ENCODE measurements at places on chromosomes 7 and 10. TPM values are rescaled to one million over a fixed set of nuclear protein-coding genes. Genes with fewer than 3 reads are reported as not detected.

MRLN gene
- not detected for polyA plus RNA-seq

AGMO gene
- not detected for polyA plus RNA-seq

C10orf105 gene
- polyA plus RNA-seq, result not detected

DCLRE1A gene
- polyA plus RNA-seq, result 3.4 TPM

C10orf53 gene
- polyA plus RNA-seq, result not detected

AKR1D1 gene
- not detected for polyA plus RNA-seq

DNA sequence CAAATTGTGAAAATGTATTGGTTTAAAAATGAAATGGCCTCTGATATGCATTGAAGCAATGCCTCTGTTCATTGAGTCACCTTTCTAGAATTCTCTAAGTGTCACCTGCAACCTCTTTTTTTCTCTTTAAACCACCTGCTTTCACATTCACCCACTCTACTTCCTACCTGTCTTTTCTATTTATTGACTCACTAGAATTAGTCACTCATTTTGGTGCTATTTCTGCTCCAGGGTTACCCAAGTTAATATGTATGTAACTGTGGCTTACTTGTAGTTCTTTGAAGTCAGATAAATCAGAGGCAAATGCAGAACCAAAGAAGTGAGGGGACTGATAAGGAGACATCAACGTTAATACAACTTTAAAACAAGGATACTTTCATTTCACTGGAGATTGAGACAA, 674.7 kb downstream of the CCSER2 start:
- no peak for DNase-seq

- peak; percentile 63 for DNase-seq
These were observed 468.1 kb downstream of the IPMK start for GRCh38 chr10:57799625-57800024.

- peak; percentile 97 for DNase-seq
These were observed 138.1 kb upstream of the TCF7L2 start for GRCh38 chr10:112811741-112812551.

DNA sequence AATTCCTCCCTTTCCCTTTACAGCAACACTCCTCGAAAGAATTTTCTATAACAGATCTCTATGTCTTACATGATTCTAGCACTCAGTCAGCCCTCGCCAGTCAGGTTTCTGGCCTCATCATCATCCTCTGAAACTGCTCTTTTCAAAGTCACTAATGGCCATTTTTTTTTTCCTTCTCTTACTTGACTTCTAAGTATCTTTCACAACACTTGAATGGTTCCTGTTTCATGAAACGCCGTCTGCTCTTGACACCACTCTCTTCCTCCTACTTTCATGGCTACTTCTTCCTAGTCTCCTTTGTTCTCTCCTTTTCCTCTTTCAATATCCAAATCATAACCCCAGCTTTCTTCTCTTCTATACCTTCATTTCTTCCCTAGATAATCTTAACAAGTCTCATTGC, 100.5 kb upstream of the NRP1 start:
- DNase-seq, result no peak

- no peak for DNase-seq
These were observed 219.9 kb downstream of the TCF7L2 start for GRCh38 chr10:113169853-113170460.

DNA sequence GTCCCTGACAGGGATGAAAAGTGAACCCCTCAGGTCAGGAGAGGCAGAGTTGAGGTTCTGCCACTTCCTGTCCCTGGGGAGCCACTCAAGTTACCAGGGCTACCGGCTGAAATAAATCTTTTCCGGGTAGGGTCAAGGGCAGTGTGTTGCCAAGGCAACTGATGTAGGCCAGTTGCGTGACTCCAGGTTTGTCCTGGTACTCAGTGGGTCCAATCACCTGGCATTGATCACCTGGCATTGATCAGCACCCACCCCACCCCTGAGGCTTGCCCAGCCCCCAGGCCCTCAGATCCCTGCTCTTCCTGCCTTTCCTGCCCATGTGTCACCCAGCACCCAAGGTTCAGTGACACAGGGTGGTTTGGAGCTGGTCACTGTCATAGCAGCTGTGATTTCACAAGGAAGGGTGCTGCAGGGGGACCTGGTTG, 5.9 kb downstream of the SAP25 start:
- DNase-seq, result no peak

- no peak for DNase-seq
These were observed 41.4 kb downstream of the AKR1C3 start for GRCh38 chr10:5135581-5135980.

GRCh38 chr7:26321435-26321834, 29.8 kb downstream of the SNX10 start:
- DNase-seq, result peak; percentile 51

DNA sequence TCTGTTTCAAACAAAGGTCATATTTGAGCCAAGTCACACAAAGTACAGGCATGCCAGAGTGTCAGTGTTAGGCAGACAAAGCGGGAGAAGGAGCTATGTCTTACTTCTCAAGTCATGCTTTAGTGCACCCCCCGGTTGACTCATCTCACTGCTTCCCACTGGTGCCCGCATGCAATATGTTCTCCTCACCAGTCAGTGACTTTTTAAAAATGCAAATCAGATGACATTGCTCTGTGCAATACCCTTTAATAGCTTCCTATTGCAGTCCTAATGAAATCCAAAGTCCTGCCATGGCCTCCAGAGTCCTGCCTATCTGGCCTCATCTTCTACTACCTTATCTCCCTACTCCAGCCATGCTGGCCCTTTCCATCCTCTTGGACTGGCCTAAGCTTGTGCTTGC, 429.1 kb downstream of the ACTR3B start:
- no peak for DNase-seq

- DNase-seq, result no peak
These were observed 790.8 kb upstream of the KCND2 start for GRCh38 chr7:119482209-119482608.
